Tibial artery (tissue), 4 donors: ENCODE measurements at places on chromosomes 11 and 22.

DNA sequence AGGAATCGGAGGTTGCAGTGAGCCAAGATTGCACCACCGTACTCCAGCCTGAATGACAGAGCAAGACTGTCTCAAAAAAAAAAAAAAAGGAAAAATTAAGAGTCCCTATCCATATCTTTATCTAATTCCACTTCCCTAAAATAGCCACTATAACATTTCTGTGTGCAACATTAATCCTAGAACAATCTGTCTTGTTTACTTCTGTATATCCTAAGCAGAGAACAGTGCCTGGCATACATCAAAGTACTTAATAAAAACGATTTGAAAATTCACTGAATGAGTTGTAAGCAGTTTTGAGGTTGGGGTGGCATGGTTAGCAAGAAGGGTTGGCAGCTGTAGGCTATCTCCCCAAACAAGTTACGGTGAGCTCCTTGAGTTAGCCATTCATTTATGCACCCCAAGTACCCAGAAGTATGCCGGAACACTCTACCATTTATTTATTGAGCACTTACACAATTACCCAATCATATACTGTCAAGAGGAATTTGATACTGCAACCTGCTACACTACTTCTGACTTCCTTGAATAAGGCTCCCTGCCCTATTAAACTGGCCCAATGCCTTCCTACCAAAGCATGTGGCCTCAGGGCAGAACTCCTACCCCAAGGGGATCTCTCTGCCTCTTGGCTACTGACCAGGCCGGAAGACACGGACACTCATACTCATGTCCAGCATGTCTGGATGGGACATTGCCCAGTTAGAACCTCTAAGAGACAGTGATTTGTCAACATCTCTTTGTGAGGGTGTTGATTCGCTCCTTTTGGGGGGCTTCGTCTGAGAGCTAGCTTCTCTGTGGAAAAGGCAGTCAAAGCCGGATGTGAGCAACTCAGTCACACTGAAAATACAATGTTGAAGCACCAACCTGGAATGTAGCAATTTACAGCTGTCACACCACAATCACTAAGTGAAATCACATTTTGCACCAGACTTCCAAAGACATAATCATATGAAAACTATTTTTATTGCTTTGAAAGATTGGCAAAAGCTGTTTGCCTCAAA, 16.3 kb upstream of the TMEM41B start:
- no peak for DNase-seq

- DNase-seq, result no peak
Observed at GRCh38 chr11:33747979-33748378, 11.8 kb upstream of the CD59 start.

DNA sequence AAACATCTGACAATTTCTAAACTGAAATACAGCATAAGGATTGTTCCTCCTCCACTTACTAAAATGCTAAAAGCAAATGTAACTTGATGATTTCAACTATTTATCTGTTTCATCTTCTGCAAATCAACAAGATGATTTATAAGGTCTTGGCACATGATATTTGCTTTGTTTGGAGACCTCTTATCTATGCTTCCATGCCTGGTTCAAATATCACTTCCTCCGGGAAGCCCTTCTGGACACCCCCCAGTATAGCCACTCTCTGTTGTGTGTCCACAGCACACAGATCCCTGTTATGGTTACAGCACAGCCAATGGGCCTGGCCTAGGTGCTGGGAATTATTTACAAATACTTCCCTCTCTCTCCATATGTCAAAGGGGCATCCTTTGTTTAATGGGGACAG, 114.8 kb downstream of the C11orf58 start:
- no peak for DNase-seq

DNA sequence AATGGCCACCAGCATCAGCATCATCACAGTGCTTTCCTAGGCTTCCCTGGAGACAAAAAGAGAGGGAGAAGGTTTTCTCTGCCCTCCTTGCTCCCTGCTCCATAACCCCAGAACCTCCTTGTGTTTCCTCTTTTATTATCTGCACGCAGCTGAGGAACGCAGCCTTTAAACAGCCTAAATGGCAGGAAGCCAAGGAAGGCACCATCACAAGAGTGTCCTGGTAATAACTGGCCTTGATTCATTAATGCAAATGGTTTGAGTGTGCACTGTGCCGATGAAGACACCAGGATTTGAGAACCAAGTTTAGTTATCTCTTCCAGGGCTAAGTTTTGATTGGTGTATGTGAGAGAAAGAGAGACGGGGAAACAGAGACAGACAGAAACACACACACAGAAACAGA, 29.4 kb upstream of the DRD2 start:
- no peak for DNase-seq

DNA sequence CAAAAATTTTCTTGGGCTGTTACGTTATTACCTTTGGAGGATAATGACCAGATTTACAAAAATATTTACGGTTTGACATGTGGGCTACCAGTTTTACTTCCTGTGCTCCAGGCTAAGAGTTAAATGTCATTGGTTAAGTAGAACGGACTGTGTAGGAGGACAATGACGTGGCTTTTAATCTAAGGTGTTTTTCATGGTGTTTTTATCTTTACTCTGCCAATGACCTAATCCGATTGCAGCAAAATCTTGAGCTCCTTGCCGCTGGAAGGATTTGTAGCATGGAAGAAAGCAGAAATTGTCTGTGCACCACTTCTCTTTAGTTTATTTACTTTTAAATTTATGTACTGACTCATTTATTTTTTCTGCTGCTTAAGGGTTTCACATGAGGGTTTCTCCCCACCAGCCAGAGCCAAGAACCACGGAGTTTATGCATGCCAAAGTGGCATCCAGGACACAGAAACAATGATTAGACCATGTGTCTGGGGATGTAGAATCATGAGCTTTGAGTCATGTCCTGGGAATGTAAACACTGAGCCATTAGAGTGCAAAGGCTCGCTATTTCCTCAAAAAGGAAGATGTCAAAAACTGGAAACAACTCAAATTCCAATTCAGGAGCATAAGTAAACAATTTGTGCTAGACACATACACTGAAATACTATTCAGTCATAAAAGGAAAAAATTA, 1.9 kb upstream of the CARD16 start:
- DNase-seq, result no peak

GRCh38 chr11:1878137-1879031, 13.3 kb downstream of the PRR33 start:
- peak; percentile 19 for DNase-seq
